Stimulated activated CD8-positive, alpha-beta memory T cell treated with anti-CD3 and anti-CD28 coated beads, Interleukin-4, amount 100 ng/mL, for 48 hours (primary cell): ENCODE measurements at places on chromosomes 2 and 18.

- DNase-seq = peak; percentile 80
Measured at GRCh38 chr2:153519257-153519875, 40.8 kb upstream of the RPRM start.

DNA sequence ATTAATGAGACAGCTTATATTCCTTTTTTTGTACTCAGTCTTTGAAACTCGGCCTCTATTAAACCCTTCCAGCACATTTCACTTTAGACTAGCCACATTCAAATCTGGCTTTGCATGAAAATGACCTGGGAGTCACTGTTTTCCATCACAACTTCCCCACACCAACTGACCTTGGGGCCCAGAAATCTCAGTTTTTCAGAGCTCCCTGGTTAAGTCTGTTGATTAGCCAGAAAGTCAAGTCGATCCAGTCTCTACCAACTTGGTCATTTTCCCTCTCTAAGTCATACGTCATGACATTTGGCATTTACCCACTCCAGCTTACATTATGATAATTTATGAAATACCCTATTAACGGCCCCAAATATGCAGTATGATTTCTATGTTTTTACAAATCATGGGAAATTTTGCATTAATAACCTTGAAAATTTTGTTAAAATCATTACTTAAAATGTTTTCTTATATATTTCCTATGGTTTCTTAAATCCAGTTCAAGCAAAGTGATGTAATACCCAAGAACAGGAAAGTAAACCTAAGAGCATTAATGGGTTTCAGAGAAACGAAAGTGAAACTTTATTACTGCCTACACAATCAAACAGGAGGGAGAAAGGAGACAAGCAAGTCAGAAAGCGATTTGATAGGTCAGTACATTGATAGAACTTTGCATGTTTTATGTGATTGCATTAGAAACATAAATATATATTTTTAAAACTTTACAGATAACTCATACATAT lies 77.1 kb downstream of the SPATS2L start:
- no peak for DNase-seq

- no peak for DNase-seq
Measured at GRCh38 chr2:230779126-230779525, 66.5 kb downstream of the CAB39 start.

- DNase-seq = no peak
Measured at GRCh38 chr2:133286326-133286922, 281.8 kb downstream of the NCKAP5 start.

- DNase-seq = no peak
Measured at GRCh38 chr2:84441036-84441435, 18.0 kb downstream of the SUCLG1 start.

- no peak for DNase-seq
Measured at GRCh38 chr2:45670646-45671045, 19.2 kb downstream of the PRKCE start.

- no peak for DNase-seq
Measured at GRCh38 chr2:40658941-40659340, 207.1 kb upstream of the SLC8A1 start.

DNA sequence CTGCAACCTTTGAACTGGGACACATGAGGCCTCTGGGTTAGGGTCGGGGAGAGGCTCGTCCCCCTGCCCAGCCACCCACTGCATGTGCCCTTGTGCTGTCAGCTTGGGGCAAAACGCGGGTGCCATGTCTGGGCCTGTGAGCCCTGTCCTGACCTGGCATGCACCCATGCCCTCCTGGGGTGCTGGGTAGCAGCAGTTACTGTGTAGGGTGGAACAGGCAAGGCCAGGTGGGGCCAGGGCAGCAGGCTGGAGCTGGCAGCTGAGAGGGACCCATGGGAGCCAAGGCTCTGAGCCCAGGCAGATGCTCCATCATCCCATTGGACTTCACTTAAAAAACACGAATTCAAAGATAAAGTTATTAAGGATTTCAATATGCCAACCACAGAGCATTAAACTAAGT lies 133.8 kb upstream of the REV1 start:
- DNase-seq = no peak

DNA sequence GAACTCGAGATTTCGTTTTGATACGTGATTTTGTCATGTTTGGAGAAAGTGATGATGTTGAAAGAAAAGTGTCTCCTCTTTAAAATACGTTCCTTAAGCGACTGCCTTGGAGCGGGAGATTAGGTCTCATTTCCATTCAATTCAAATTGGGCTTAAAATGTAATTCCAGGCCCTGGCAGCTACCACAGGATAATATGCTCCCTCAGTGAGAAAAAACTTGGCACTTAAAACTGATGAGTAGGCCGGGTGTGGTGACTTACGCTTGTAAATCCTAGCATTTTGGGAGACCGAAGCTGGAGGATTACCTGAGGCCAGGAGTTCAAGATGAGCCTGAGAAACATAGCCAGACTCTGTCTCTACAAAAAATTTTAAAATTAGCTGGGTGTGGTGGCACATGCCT lies 146.3 kb upstream of the L3MBTL4 start:
- DNase-seq = no peak

DNA sequence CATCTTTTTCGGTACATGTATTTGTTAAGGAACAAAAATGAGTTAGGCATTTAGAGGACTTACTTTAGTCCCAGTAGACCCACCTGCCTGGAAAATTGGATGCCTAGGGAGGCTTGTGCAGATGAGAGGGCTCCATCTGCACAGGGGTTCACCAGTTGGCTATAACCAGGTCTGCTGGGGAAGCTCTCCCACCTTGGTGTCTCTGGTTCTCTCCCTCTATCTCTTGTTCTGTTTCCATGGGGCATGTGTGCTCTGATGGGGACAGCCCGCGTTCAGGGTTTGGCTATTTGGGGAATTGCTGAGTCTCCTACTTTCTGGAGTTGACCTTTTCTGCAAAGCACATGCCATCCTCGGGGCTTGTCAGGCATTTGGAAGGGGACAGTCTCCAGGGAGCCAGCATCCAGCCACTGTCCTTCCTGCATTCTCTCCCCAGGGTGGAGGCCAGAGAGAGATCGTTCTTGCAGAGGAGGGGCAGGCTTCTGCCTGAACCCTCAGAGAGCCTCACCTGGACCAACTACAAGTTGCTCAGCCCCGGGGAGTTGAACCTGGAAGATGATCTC lies 157.3 kb downstream of the KLHL29 start:
- DNase-seq = no peak

DNA sequence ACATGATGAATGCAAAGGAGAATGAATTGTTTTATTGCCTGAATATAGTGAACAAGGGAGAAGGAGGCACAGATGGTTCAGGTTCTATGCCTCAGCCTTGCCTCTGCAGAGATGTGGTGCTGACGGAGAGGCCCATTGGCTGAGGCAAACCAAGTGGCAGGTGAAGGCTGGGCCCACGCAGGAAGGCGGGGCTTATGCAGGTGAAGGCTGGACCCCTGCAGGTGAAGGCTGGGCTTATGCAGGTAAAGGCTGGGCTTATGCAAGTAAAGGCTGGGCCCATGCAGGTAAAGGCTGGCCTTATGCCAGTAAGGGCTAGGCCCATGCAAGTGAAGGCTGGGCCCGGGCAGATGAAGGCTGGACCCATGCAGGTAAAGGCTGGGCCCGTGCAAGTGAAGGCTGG lies 414.7 kb downstream of the LRATD1 start:
- DNase-seq = no peak

- no peak for DNase-seq
Measured at GRCh38 chr2:197591339-197592072, 75.6 kb downstream of the MOB4 start.
